Activated T-helper 2 cell treated with anti-CD3 and anti-CD28 coated beads, Interferon-gamma antibody, Interleukin-2, Interleukin-4, amounts not matched to agents 10 μg/mL and 5 μg/mL and 100 μg/mL, durations not matched to agents 14 hours and 24 hours and 36 hours (primary cell): ENCODE measurements at places on chromosomes 6 and 20. TPM values are rescaled to one million over a fixed set of nuclear protein-coding genes. Genes with fewer than 3 reads are reported as not detected.

DNA sequence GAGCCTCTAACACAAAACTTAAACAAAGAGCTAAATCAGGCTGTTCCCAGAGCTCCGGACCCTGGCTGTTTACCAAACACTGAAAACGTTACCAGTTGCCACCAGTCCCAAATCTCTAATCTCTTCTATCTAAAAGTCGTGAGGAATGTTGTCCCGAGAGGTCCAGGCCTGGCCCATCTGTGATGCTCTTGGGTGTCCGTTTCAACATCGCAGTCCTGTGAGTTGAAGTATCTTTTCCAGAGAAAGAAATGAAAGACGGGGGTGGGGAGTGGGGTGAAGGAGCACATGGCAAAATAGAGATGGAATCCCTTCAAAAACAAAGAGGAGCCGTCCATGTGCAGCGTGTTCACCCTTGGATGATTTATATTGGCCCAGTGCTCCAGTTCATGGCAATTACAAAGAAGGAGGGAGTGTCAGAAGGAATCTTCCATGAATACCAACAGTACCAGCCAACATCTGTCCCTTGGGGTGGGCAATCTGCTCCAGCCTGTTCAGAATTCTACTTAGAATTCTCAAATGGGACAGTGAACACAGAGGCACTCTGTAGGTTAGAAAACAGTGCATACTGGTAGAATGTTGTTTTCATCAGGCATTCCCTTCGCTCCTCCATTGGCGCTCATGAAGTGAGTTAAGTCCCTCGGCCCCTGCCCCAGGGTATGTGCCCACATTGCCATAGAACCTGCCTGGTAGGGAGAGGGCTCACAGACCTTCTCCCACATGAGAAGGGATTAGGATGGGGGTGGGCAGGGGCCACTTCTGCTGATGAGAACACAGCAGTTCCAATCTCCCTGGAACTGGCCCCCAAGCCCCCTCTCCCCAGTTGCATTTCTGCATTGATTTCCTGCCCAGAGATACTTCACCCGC lies 112.1 kb downstream of the LY86 start:
- no peak for DNase-seq

DNA sequence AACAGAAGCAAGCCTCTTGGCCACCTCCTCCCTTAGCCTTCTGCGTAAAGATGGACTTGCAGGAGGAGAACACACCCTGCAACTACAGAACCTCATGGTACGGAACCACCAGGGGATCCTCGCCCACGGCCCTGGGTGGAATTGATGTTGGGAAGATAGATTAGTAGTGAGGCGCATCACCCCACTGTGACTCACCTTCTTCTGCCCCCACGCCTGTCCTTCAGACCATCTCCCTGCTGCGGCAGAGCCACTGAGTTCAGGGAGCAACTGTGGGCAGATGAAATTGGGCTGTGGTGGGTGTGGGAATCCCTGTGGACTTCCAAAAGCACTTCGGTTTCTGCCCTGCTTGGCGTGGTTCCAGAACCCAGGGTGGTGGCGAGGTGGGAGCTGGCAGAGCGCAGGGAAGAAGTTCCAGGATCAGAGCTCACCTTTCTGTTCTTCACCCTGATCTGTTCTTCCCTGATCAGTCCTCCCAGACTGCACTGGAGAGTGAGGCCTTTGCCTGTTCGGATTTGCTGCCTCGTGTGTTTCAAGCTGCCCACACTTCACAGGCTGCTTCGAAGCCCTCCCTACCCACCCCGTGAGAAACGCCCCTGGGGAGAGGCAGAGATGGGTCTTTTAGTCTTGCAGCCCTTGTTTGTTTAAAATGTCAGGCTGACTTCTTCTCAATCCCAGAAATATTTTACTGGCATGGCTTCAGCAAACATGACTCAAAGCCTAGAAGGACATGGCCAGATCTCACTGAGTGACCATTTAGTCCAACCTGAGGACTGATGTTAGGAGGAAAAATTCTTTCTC lies 92.8 kb upstream of the MLN start:
- DNase-seq, result no peak

GRCh38 chr6:85453490-85453889 lies 3.6 kb downstream of the NT5E start:
- DNase-seq, result no peak

CLDN20 gene
- total RNA-seq, result 0.21 TPM in 1 of 2 replicates, not detected in the other

CHRNA4 gene
- total RNA-seq, result not detected in 2 replicates
